Naive thymus-derived CD4-positive, alpha-beta T cell (primary cell): ENCODE measurements at places on chromosomes 3 and 15. TPM values are rescaled to one million over a fixed set of nuclear protein-coding genes. Genes with fewer than 3 reads are reported as not detected.
A peak's percentile ranks its signal among the peaks of the same experiment; 100 is the strongest.

- H3K27ac ChIP-seq: peak overlapping the region; percentile 89
- H3K4me3 ChIP-seq: peak overlapping the region; percentile 79
These were observed 3.1 kb downstream of the SNRK start for GRCh38 chr3:43289401-43289800.

GRCh38 chr3:31668242-31668641 is 135.5 kb downstream of the STT3B start:
- no peaks in the 10 kb centered on the region for H3K36me3 ChIP-seq
- no peak for DNase-seq
- no peak overlapping the region for H3K27ac ChIP-seq
- H3K27me3 ChIP-seq: no peaks in the 10 kb centered on the region
- no peak overlapping the region for H3K4me3 ChIP-seq
- no peaks in the 10 kb centered on the region for H3K4me1 ChIP-seq

DNA sequence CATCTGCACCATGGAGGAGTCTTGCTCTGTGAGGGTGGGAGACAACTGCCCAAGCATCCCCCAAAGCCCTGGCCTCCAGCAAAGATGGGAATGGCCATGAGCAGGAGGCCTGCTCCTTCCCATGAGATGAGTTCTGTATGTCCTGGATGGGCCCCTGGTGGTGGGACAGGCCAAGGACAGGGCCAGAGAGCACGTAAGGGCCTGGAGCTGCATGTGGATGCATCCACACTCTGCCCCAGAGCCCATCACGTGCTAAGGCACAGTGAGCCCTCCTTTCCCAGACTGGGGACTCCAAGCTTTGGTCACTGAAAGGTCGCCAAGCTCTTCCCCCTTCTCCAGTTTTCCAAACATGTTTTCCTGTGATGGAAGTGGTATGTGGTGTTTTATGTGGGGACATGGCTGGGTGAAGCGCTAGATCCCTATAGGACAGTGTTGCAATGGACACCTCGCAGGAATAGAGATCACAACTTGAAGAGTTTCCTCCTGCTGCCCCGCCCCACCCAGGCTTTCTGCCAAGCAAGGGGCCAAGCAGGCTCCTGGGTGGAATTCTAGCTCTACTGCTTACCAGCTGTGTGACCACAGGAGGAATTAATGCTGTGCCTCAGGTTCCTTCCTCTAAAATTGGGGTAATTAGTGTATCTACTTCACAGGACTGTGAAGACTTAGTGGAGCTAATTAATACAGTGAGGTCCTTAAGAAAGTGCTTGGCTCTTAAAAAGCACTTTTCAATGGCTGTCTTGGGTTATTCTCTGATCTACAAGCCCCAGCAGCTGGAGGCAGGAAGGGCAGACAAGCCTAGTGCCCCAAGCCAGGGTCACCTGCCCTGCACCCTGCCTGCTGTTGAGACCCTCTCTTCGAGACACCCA is 106.4 kb upstream of the RPL32 start:
- H3K4me1 ChIP-seq: peaks cover 29% of the 10 kb centered on the region
- no peaks in the 10 kb centered on the region for H3K36me3 ChIP-seq
- no peak for DNase-seq
- no peak overlapping the region for H3K4me3 ChIP-seq
- H3K27me3 ChIP-seq: no peaks in the 10 kb centered on the region

DNA sequence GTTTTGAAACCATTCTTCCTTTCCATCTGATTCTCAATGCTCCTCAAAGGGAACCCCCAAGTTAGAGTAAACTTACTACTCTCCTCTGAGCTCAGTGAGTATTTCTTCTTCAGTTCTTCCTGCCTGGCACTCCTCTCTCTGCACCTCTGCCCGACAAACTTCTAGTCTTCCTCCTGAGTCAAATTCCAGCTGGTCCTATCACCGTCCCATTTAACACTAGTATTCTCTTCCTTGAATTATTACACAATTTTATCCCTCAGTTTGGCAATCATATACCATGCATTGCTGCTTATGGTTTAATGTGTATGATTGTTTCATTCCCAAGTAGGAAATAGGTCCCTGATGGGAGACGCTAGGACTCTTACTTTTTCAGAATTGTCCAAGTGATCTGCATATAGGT is 279.7 kb downstream of the MECOM start:
- no peak for DNase-seq
- H3K27me3 ChIP-seq: no peaks in the 10 kb centered on the region
- H3K4me3 ChIP-seq: no peak overlapping the region
- no peak overlapping the region for H3K27ac ChIP-seq
- H3K4me1 ChIP-seq: no peaks in the 10 kb centered on the region

- H3K27me3 ChIP-seq: no peaks in the 10 kb centered on the region
- H3K36me3 ChIP-seq: no peaks in the 10 kb centered on the region
- no peak for DNase-seq
- no peaks in the 10 kb centered on the region for H3K4me1 ChIP-seq
These were observed 310.0 kb upstream of the WNT5A start for GRCh38 chr3:55797084-55797483.

DNA sequence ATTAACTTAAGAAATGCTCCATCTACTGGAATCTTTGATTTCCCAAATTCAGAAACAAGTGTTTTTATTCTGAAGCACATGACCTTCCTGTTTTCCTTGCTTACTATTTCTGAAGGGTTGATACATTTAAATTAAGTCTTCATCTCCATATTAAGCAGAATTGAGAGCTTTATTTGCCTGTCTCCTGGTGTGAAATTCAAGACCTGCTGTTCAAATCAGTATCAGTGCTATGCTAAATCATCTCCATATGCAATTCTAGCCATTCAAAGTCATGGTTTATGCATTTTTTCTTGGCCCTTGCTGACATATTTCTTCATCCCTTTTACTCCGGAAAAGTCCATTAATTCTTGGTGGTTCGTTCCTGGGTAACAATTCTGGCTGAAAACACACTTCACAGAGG is 195.4 kb downstream of the ATP8B4 start:
- H3K36me3 ChIP-seq: no peaks in the 10 kb centered on the region
- H3K4me1 ChIP-seq: no peaks in the 10 kb centered on the region
- DNase-seq: no peak
- no peak overlapping the region for H3K27ac ChIP-seq

GRCh38 chr15:98786717-98787116 is 138.4 kb downstream of the IGF1R start:
- no peaks in the 10 kb centered on the region for H3K36me3 ChIP-seq
- DNase-seq: no peak
- no peaks in the 10 kb centered on the region for H3K27me3 ChIP-seq
- H3K27ac ChIP-seq: no peak overlapping the region
- H3K4me3 ChIP-seq: no peak overlapping the region

GRCh38 chr3:161199926-161200325 is 21.2 kb upstream of the NMD3 start:
- H3K4me1 ChIP-seq: no peaks in the 10 kb centered on the region
- no peaks in the 10 kb centered on the region for H3K36me3 ChIP-seq
- H3K27ac ChIP-seq: no peak overlapping the region
- DNase-seq: no peak

DNA sequence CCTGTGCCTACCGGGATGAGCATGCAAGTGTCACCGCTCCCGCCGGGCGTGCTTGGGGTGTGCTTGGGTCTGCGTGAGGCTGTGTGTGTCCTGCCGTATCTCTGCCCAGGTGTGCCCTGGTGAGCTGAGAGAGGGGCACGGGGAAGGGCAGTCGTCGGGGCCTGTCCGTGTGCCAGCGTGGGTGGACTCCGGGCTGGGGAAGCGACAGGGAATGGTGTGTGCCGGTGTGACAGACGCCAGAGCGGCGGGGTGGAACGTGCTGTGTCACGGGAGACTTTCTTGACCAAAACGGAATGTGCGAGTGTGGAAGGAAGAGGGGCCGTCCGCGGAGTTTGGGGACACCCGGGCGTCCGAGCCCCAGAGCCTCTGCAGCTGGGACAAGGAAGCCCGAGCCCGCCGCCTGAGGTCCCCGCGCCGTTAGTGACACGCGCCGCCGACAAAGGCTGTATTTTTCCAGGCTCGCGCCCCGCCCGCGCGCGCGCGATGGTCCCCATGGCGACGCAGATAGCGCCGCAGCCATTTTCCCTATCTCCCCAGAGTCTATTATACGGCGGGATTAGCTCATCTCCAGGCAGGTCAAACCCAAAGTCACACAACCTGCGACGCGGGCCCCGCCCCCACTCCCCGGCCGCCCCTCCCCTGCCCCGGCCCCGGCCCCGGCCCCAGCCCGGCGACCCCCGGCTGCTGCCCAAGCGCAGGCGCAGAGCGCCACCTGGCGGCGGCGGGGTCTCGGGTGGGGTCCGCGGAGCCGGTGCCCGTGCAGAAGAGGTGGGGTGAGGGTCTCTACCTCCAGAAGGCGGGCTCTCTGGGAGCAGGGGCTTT is 4.5 kb upstream of the GATA2 start:
- peaks cover 5% of the 10 kb centered on the region for H3K4me1 ChIP-seq
- no peaks in the 10 kb centered on the region for H3K36me3 ChIP-seq
- H3K27me3 ChIP-seq: no peaks in the 10 kb centered on the region

- no peaks in the 10 kb centered on the region for H3K36me3 ChIP-seq
- no peak for DNase-seq
- H3K4me1 ChIP-seq: peaks cover 4% of the 10 kb centered on the region
- no peaks in the 10 kb centered on the region for H3K27me3 ChIP-seq
- H3K27ac ChIP-seq: no peak overlapping the region
These were observed 51.7 kb downstream of the CASR start for GRCh38 chr3:122235147-122235546.

DNA sequence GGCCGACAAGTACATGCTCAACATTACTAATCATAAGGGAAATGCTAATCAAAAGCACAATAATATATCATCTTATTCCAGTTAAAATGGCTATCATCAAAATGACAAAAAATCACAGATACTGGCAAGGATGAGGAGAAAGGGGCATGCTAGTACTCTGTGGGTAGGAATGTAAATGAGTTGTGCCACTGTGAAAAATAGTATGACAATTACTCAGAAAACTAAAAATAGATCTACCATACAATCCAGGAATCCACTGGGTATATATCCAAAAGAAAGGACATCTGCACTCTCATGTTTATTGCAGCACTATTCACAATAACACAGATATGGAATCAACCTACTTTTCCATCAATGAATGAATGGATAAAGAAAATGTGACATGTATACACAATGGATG is 1256.5 kb downstream of the SI start:
- no peak overlapping the region for H3K4me3 ChIP-seq
- H3K27ac ChIP-seq: no peak overlapping the region
- no peaks in the 10 kb centered on the region for H3K36me3 ChIP-seq
- no peak for DNase-seq
- no peaks in the 10 kb centered on the region for H3K4me1 ChIP-seq

GRCh38 chr3:1288805-1289494 is 196.1 kb downstream of the CNTN6 start:
- no peak overlapping the region for H3K4me3 ChIP-seq
- H3K36me3 ChIP-seq: no peaks in the 10 kb centered on the region
- DNase-seq: no peak
- no peak overlapping the region for H3K27ac ChIP-seq
- no peaks in the 10 kb centered on the region for H3K4me1 ChIP-seq
- H3K27me3 ChIP-seq: no peaks in the 10 kb centered on the region

GRCh38 chr15:82663186-82663600 is 16.0 kb upstream of the CPEB1 start:
- H3K27ac ChIP-seq: no peak overlapping the region
- H3K4me1 ChIP-seq: no peaks in the 10 kb centered on the region
- H3K27me3 ChIP-seq: peaks cover 4% of the 10 kb centered on the region

GRCh38 chr3:49673715-49674496 is at the start of gene APEH:
APEH (plus strand) TSS chr3:49674351; CDS start chr3:49674402, 51 bp downstream.
- peak within 1 kb of the TSS; percentile 79 for H3K4me3 ChIP-seq
- peaks cover 38% of the 10 kb centered on the region for H3K36me3 ChIP-seq
- H3K27ac ChIP-seq: peak within 1 kb of the TSS; percentile 94
- peaks cover 16% of the 10 kb centered on the region for H3K4me1 ChIP-seq

GRCh38 chr15:56839099-56839498 is 79.3 kb upstream of the TCF12 start:
- H3K27ac ChIP-seq: no peak overlapping the region
- no peaks in the 10 kb centered on the region for H3K36me3 ChIP-seq
- no peak overlapping the region for H3K4me3 ChIP-seq

DNA sequence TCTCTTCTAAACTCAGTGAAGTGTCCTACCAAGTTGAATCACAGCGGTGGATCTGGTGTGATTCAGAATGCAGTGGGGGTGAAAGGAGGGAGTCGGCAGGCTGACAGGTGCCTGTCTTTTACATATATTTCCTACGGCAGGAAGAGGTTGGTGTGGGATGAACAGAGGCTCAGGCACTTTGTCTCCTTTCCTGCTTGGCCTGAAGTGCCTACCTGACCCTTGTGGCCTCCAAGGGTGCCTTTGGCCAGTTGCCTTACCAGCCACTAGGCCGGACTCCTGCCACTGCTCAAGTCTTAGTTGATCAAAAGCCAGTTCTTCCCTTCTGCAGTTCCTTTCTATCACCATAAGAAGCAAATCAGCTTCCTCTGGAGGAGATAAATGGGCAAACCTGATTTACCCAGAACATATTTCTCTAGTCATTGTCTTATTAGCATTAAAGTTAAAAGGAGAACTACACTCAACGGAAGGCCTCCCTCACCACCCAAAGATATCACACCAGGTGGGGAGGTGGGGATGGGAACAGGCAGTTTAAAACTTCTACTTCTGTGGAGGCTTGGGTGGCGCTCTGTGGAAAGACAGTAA is 52.1 kb downstream of the CRTC3 start:
- H3K4me1 ChIP-seq: peaks cover 4% of the 10 kb centered on the region
- DNase-seq: no peak
- no peak overlapping the region for H3K4me3 ChIP-seq
- peak overlapping the region; percentile 70 for H3K27ac ChIP-seq

GRCh38 chr15:96089405-96090058 is 241.0 kb upstream of the NR2F2 start:
- no peaks in the 10 kb centered on the region for H3K36me3 ChIP-seq
- DNase-seq: no peak
- H3K27me3 ChIP-seq: no peaks in the 10 kb centered on the region
- H3K27ac ChIP-seq: no peak overlapping the region

DNA sequence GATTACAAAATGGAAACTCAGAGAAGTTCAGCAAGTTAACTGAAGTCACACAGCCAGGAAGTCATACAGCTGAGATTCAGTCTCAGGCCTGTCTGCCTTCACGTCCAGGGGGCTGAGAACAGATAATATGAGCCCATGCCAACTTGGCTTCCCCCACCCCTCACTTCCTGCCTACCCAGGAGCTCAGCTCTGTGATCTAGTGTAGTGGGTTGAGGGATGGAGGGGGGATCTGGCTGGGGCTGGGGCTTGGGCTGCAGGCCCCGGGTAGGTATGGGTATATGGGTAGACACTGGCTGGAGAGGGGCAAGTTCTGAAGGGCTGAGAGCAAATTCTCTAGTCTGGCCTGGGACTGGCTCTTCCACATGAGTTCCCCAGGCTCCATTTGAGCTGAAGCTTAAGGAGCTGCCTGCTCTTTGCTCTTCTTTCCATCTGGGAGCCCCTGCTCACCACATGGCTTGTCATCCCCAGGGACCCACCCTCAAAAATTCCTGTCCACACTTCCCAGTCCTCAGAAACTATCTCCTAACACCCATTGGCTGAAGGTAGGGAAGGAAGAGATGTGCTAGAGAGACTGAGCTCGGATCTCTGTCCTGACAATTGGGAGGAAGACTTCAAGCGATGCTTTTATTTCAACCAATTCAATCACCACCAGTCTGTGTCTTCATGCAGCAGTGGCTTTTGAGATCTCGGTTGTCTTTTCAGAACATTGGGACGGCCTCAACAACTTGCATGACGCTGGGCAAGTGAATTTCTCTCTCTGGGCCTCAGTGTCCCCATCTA is 2.0 kb downstream of the RASGRF1 start:
- H3K27ac ChIP-seq: no peak overlapping the region
- no peak overlapping the region for H3K4me3 ChIP-seq
- peaks cover under 1% of the 10 kb centered on the region for H3K27me3 ChIP-seq
- no peaks in the 10 kb centered on the region for H3K36me3 ChIP-seq

COLQ gene
- polyA plus RNA-seq: 0.26 TPM

LTK gene
- polyA plus RNA-seq: not detected

LRTM1 gene
- not detected for polyA plus RNA-seq

MOBP gene
- not detected for polyA plus RNA-seq

COL8A1 gene
- polyA plus RNA-seq: not detected

GNB5 gene
- 35.1 TPM for polyA plus RNA-seq

MESP2 gene
- polyA plus RNA-seq: not detected

GABRG3 gene
- polyA plus RNA-seq: not detected

MESP1 gene
- 0.38 TPM for polyA plus RNA-seq

DUOXA2 gene
- polyA plus RNA-seq: not detected

PPP1R14D gene
- polyA plus RNA-seq: not detected

ACKR2 gene
- polyA plus RNA-seq: not detected
